ENCODE measurements at places on chromosomes 6 and 20.

- no peak for DNase-seq
Measured at GRCh38 chr6:34144581-34145160, 1.2 kb downstream of the GRM4 start.

DNA sequence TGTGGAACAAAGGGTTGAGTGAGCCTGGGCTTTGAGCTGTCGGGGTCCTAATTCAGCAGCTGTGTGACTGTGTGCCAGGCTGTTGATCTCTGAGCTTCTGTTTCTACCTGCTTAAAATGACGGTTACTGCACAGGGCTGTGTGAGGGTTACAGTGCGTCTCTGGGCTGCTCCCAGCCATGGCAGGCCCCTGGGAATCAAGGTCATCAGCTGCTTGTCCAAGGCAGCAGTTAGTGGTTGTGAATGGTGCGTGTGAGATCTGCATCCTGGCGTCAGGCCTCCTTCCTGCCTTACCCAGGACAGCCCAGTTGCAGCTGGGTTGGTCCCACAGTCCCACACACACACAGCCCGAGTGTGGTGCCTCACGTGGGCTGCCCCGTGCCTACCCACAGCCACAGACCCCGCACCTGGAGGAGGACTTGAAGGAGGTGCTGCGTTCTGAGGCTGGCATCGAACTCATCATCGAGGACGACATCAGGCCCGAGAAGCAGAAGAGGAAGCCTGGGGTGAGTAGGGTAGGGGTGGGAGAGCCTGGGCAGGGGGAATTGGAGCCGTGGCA, 15.6 kb downstream of the GTSF1L start:
- no peak for DNase-seq

GRCh38 chr6:114068771-114069170, 97.8 kb upstream of the HDAC2 start:
- DNase-seq = no peak

DNA sequence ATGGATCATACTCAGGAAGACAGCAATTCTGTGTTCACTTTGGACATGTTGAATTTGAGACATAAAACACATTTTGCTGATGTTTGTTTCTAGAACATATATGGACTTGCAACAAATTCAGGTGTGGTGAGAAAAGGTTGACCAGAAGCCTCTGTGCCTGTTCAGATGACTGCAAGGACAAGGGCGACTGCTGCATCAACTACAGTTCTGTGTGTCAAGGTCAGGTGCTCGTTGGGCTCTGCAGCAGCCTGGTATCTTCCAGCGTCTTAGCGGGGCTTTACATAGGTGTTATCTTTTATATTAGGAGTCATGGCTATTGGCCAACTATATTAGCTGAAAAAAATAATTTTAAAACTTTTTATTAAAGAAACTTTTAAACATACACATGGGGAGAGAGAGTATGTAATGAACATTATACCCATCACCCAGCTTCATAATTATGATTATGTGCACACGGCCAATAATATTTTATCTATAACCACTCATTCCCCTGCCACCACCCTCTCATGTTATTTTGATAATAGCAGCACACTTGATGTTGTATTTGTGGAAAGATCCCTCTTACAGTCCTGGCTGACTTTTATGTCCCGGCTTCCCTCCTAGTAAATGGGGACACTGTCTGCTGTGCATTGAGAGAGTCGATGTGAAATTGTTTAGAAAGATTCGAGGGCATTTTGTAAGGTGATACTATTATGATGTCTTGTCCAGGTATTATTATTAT, 43.4 kb downstream of the ENPP1 start:
- no peak for DNase-seq

DNA sequence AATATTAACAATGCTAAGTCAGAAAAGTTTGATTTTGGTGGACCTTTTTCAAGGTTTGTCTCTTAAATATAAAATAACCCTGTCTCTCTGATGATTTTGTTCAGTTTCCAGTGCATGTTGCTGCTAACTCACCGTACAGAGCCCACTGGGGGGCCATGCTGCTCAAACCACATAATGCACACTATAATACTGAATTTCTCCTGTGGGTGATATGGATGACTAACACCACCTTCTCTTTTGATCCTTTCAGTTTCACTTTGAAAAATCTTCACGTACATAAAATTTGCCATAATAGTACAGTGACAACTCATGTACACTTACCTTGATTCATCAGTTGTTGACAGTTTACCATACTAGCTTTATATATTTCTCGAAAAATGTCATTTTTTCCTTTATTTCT, 506.6 kb upstream of the MAN1A1 start:
- no peak for DNase-seq

DNA sequence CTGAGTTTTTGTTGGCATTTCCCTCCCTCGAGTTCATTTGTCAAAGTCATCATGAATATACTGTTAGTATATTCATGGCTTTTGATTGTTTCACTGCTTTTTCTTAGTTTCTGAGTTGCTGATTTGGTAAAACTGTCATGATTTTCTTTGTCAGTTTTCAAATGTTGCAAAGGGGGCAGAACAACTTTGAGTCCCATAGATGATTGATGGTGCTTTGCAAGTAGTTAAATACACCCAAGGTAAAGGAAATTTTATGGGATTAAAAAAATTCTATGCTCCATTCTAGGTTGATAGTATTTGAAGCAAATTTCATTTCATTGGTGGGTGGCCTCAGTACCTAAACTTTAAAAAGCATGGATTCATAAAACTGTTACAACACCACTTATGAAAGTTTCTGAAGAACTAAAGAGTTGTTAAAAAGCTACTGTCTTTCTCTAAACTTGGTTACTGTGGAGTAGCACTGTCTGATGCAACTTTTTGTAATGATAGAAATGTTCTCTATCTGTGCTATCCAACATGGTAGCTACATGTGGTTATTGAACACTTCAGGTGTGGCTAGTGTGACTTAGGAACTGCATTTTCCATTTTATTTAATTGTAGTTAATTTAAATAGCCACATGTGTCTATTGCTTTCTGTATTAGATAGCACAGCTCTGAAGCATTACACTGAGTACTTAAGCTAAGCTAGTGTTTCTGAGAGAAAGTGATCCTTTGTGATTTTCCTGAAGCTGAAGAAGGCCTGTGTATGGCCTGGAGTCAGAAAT, 153.6 kb downstream of the ZFAND3 start:
- DNase-seq = no peak

DNA sequence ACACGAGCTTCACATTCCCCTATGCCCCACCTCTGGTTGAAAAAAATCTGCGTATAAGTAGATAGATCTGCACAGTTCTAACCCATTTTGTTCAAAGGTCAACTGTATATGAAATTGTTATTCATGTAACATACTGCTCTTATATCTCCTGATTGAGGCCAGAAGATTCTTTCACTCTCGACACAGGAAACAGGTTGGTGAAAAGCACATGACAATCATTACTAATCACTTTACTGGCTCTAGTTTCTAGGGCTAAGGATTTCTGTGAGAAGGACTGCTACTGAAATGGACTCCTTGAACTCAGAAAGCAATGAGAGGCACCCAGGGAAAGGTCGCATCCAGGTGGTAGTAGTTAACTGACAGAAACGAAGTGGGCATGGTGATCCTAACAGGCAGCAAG, 21.7 kb downstream of the PDSS2 start:
- DNase-seq = no peak

DNA sequence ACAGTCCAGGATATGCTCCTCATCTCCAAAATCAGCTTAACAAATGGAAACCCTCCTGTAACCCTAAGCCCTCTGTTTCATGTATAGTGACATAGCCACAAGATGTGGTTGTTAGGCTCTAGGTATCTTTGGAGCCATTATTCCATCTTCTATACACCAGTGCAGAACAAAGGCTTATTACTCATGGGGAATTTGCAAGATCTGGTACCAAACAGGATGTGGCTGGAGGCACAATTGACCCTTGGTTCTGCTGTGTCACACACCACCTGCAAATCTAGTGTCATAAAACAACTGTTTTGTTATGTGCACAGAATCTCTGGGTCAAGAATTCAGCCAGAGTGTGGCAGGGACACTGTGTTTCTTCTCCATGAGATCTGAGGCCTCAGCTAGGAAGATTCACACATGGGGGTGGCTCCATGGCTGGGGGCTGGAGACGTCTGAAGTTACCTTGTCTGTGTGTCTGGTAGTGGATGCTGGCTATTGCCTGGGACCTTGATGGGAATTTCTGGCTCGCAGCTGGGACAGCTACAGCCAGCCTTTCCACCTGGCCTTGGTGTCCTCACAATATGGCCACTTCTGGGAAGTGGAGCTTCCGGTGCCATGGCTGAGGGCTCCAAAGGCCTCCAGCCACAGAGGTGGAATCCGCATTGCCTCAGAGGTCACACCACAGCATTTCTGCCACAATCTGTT, 369.9 kb downstream of the CDH26 start:
- DNase-seq = no peak

- no peak for DNase-seq
Measured at GRCh38 chr6:26129656-26130055, 42.4 kb downstream of the HFE start.

GRCh38 chr6:38035478-38035877, 216.0 kb downstream of the ZFAND3 start:
- no peak for DNase-seq

DNA sequence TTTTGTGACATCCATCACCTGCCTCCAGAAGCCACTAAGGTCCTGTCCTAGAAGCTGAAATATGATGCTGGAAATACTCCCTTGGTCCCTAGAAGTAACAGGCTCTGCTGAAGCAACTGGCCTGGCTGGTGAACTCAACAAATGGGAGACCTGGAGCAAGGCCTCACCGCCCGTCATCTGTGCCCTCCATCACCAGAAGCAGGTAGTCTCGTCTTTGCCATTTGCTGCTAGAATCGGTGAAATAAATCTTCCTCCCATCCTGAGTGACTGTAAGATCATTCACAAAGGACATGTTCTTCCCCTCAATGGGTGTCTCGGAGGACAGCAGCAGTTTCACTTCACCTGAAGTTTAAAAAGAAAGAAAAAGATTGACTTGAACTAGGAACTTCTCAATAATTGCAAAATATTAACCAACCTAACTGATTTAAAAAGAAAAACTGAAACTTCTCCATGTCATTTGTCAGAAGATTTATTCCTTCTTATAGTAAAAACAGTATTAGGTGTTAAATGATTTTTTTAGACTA, 21.0 kb downstream of the CST7 start:
- DNase-seq = no peak

- no peak for DNase-seq
Measured at GRCh38 chr6:2396846-2397630, 151.6 kb upstream of the GMDS start.

- DNase-seq = no peak
Measured at GRCh38 chr6:35461270-35461669, 6.9 kb upstream of the RPL10A start.

DNA sequence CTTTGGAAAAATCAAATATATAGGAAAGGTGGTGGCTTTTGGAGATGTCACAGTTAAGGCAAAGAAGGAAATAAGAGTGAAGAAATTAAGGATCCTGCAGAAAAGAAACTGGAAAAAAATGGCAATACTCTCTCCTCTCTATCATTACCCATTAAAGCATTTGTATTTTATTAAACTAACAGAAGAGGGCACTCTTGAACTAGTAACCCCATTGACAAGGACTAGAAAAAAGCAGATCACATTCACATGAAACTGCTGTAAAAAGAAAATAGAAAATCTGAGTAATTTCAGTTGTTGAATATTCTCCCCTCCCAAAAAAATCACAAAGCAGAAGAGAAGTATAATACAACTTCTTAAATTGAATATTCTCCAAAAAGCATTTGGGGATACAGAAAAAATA, 104.1 kb upstream of the SLC35B3 start:
- DNase-seq = no peak

- no peak for DNase-seq
Measured at GRCh38 chr20:62752181-62752670, 43.6 kb downstream of the NTSR1 start.

DNA sequence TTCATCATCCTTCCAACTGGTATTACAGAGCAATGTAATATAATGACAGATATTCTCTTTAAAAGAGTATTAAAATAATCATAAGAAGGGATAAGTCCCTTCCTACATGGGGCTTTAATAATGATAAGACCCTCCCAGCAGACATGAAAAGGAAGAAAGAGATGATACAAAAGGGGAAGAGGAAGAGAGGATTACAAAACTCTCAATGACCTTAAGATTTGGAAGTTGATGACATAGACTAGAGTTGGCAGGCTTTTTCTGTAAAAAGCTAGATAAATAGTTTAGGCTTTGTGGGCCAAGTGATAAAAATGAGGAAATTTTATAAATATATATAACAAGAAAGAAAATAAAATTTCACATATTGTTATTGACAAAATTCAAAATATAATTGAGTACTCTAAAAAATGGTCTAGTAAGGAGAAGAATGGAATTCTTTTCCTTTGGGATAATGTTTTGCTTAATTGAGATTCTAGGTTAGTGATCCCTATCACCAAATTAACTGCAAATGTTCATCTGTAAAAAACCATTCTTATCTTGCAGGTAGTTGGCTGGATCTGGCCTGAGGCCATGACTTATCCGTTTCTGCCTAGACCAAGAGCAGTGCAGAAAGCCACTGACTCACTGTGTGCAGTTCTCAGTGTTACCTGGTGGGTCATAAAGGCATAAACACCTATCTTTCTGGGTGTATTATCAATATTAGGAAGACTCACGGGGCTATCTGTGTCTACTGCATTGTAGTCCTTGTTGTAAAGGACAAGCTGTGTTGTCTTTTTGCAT, 11.0 kb downstream of the RIPOR2 start:
- DNase-seq = peak; percentile 49

DNA sequence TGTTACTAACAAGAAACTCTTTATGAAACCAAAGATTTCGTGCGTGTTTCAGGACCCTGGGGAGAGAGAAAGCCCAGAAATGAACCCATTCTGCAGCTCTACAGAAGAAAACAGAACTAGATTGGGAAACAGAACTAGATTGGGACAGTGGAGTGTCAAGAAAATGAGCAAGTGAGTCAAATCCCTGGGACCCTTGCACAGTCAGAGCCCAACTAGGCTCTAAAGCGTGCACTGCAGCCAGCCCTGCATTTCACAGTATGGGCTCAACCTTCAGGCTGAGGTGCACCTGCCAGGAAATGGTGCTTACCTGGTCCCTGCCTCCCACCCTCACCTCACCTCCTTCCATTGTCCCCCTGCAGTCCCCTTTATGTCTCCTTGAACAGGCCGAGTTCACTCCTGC, 39.7 kb downstream of the BFSP1 start:
- DNase-seq = no peak

DNA sequence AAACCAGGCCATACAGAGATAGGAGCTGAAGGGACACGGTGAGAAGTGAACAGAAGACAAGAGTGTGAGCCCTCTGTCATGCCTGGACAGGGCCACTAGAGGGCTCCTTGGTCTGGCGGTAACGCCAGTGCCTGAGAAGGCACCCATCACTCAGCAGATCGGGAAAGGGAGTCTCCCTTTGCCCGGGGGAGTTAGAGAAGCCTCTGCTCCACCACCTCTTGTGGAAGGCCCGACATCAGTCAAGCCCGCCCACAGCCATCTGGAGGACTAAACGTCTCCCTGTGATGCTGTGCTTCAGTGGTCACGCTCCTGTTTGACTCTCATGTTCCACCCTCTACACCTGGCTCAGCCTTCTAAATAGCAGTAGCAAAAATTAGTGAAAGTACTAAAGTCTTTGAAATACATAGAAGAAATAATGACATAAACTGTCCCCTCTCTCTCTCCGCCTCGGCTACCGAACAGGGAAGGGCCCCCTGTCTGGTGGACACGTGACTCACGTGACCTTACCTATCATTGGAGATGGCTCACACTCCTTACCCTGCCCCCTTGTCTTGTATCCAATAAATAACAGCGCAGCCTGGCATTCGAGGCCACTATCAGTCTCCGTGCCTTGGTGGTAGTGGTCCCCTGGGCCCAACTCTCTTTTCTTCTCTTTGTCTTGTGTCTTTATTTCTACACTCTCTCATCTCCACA, 66.7 kb downstream of the RPP21 start:
- peak; percentile 43 for DNase-seq

- DNase-seq = no peak
Measured at GRCh38 chr6:169415179-169415578, 161.5 kb upstream of the THBS2 start.

- DNase-seq = no peak
Measured at GRCh38 chr6:30769088-30769852, 24.9 kb upstream of the IER3 start.

All from T-helper 2 cell (primary cell).